Aorta (tissue), 5 donors: ENCODE measurements at places on chromosomes 11 and 22. TPM values are rescaled to one million over a fixed set of nuclear protein-coding genes. Genes with fewer than 3 reads are reported as not detected.

DNA sequence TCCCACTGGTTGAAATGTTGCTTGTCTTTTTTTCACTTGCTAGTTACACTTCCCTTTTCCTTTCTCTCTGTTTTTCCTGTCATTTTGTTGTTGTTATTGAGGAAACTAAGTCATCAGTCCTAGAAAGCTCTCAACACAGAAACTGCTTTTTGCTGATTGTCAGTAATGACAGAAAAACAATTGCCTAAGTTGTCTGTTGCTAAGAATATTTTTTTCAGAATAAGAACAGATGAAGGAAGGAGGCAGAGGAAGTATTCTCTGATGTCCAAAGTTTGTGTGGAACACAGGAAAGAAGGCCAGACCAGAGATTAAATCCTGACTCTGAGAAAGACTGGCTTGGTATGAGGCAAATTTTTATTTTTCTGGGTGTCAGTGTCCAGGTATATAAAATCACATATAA, 163.3 kb downstream of the CASP12 start:
- DNase-seq = no peak
- H3K27ac ChIP-seq = no peak overlapping the region
- H3K4me1 ChIP-seq = no peaks in the 10 kb centered on the region

GRCh38 chr11:69908511-69909220, 89.5 kb upstream of the FGF3 start:
- no peaks in the 10 kb centered on the region for H3K4me1 ChIP-seq
- H3K4me3 ChIP-seq = no peak overlapping the region
- H3K36me3 ChIP-seq = no peaks in the 10 kb centered on the region
- H3K27ac ChIP-seq = no peak overlapping the region
- peak; percentile 32 for DNase-seq

DNA sequence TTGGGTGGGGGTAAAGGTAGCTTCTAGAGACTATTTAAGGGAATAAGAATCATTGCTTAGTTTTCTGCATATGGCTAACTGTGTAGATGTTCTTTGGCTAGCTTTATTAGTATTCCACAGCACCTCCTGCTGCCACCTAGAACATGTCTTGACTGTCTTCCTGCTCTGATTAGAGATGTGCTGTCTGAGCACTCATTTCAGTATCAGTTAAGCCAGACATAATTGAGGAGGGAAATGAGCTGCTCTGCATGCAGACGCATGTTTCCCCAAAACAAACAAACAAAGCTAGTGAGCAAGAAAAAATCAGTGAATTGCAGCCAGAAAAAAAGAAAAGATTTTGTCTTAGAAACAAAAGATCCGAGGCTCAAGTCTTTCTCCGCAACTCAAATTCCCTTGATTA, 402.2 kb downstream of the AASDHPPT start:
- H3K27ac ChIP-seq = no peak overlapping the region
- no peak overlapping the region for H3K4me3 ChIP-seq
- DNase-seq = no peak
- no peaks in the 10 kb centered on the region for H3K36me3 ChIP-seq

DNA sequence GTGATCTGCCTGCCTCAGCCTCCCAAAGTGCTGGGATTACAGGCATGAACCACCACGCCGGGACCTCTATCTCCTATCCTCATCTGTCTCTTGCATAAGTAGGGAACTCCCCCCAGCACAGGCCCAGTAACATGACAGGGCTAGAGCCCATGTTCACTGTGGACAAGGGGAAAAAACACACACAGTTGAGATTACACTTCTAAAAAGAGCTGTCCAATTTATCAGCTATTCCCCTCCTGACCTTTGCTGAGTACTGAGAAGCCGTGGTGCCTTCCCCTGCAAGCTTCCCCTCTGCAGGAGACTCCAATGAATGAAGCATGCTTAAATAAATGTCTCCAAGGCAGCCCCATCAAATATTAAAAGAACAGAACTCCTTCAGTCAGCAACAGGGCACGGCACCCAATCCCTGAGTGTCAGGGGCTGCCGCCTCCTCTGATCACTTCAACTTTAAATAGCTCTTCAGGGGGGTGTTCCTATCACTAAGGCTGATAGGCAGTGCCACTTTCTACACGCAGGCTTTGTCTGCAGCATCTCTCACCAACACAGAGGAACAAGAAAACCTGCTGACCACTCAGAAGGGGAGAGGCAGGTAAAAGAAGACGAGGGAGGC, 385.5 kb downstream of the OPCML start:
- H3K27ac ChIP-seq = no peak overlapping the region
- no peaks in the 10 kb centered on the region for H3K36me3 ChIP-seq
- H3K4me3 ChIP-seq = no peak overlapping the region
- H3K27me3 ChIP-seq = no peaks in the 10 kb centered on the region
- H3K4me1 ChIP-seq = no peaks in the 10 kb centered on the region

DNA sequence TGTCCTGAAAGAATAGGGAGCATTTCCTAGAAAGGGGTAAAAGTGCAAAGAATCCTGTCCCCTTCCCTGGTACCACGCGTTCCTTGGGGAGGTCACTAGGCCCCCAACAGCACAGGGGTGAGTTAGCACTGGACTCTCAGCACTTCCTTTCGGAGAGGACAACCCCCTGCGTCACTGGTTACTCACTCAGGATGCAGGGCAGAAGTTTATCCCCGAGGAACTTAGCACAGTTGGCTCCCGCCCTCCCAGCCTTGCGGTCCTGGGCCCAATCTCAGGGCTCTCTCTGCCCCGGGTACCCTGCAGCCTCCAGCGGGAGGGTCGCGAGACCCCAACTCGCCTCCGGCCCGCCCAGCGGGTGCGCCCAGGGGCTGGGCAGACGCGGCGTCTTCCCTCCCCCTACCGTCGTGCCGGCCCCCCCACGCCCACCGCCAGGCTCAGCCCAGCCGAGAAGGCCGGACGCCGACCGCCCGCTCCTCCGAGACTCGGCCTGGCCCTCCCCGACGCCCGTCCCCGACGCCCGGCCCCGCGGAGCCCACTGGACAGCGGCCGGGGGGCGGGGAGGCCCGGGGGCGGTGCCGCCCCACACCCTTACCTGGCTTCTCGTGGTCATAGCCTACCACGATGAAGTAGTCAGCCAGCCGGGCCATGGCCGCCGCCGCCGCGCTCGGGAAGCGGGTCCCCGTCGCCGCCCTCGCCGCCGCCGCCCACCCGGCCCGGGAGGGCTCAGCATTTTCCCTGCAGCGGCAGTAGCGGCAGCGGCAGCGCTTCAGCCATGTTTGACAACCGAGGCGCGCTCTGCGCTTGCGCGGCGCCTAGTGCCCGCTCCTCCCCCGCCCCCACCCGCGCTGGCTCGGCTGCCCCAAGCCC, at the start of gene SBF2:
Gene SBF2 (minus strand): TSS at position 797 of the 867 bp plus-strand sequence. CDS start 150 bp downstream, at position 647.
- no peaks in the 10 kb centered on the region for H3K27me3 ChIP-seq
- H3K4me3 ChIP-seq = peak within 1 kb of the TSS; percentile 92
- no peaks in the 10 kb centered on the region for H3K4me1 ChIP-seq
- DNase-seq = peak; percentile 96
- H3K36me3 ChIP-seq = no peaks in the 10 kb centered on the region
- no peak within 1 kb of the TSS for H3K27ac ChIP-seq

GRCh38 chr22:44181033-44181911, 547 bp downstream of the PARVG start:
- no peaks in the 10 kb centered on the region for H3K36me3 ChIP-seq
- no peaks in the 10 kb centered on the region for H3K27me3 ChIP-seq
- H3K4me3 ChIP-seq = no peak overlapping the region
- no peaks in the 10 kb centered on the region for H3K4me1 ChIP-seq
- DNase-seq = peak; percentile 79

- H3K36me3 ChIP-seq = peaks cover 11% of the 10 kb centered on the region
- H3K4me3 ChIP-seq = no peak overlapping the region
- no peak for DNase-seq
Observed at GRCh38 chr22:25990940-25991339, 178.3 kb upstream of the SEZ6L start.

DNA sequence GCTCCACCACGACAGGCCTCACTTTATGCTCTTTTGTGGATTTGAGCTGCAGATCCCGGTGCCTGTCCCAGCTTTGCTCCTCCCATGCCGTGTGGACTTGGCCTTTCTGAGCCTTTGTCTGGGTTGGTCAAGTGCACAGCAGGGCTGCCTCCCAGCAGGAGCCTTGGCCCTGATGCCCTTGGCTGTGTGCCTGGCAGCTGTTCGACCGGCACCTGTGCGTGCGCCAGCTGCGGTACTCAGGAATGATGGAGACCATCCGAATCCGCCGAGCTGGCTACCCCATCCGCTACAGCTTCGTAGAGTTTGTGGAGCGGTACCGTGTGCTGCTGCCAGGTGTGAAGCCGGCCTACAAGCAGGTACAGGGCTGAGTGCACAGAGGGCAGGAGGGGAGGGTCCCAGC, 46.5 kb downstream of the MYO7A start:
- no peak overlapping the region for H3K4me3 ChIP-seq
- H3K4me1 ChIP-seq = no peaks in the 10 kb centered on the region
- no peak for DNase-seq
- no peaks in the 10 kb centered on the region for H3K36me3 ChIP-seq

DNA sequence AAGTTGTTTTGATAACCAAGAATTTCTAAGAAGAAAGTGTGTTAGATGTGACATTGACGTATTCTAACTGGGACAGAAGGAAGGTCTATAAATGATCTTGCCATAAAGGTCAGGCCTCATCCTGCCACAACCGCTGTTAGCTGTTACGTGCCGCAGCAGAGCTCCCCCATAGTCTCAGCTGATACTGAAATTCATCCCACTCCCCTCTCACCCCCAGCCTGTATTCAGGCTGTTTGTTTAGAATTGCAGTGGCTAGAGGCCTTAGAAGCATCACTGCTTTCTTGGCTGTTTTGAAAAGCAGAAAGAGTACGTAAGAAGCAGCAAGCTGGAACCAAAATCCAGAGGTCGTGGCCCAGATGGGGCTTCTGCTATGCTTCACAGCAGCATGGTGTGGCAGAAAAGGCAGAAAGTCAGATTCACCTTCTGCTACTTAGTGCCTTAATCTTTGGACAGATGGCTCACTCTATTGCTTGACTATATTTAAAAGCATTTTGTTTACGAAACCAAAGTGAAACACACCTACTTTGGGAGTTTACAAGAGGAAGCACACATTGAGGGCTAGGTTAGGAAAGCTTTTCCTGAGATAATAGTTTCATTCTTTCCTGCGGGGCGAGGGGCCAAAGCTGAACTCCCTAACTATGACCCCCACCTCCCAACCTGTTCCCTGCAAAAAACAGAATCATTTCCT, 950 bp upstream of the LAYN start:
- H3K27ac ChIP-seq = no peak overlapping the region
- H3K4me1 ChIP-seq = no peaks in the 10 kb centered on the region
- no peaks in the 10 kb centered on the region for H3K27me3 ChIP-seq
- H3K36me3 ChIP-seq = peaks cover 1% of the 10 kb centered on the region
- DNase-seq = no peak

- DNase-seq = no peak
- H3K36me3 ChIP-seq = no peaks in the 10 kb centered on the region
- no peaks in the 10 kb centered on the region for H3K4me1 ChIP-seq
Observed at GRCh38 chr22:36873614-36874308, 13.0 kb downstream of the NCF4 start.

DNA sequence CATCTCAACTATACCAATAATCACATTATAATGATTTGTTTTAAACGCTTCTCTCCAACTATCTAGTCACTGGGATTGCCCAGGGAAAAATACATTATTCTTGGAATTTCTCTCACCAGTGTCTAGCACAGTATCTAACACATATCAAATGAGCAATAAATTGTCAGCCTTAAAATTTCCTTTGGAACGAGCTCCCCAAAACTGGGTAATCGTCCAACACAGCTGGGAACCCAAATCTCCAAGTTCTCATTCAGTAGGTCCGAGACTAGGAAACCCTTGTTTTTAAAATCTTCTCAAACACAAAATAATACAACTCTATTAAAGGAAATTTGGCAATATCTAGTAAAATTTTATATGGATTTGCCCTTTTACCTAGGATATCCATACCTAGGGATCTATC, 327.8 kb upstream of the ARHGAP42 start:
- H3K4me3 ChIP-seq = no peak overlapping the region
- no peaks in the 10 kb centered on the region for H3K36me3 ChIP-seq
- no peaks in the 10 kb centered on the region for H3K4me1 ChIP-seq
- no peak overlapping the region for H3K27ac ChIP-seq
- DNase-seq = no peak
- no peaks in the 10 kb centered on the region for H3K27me3 ChIP-seq

GRCh38 chr11:120578596-120579154, 67.1 kb downstream of the GRIK4 start:
- no peak overlapping the region for H3K4me3 ChIP-seq
- H3K27ac ChIP-seq = no peak overlapping the region
- DNase-seq = no peak
- H3K4me1 ChIP-seq = no peaks in the 10 kb centered on the region

DNA sequence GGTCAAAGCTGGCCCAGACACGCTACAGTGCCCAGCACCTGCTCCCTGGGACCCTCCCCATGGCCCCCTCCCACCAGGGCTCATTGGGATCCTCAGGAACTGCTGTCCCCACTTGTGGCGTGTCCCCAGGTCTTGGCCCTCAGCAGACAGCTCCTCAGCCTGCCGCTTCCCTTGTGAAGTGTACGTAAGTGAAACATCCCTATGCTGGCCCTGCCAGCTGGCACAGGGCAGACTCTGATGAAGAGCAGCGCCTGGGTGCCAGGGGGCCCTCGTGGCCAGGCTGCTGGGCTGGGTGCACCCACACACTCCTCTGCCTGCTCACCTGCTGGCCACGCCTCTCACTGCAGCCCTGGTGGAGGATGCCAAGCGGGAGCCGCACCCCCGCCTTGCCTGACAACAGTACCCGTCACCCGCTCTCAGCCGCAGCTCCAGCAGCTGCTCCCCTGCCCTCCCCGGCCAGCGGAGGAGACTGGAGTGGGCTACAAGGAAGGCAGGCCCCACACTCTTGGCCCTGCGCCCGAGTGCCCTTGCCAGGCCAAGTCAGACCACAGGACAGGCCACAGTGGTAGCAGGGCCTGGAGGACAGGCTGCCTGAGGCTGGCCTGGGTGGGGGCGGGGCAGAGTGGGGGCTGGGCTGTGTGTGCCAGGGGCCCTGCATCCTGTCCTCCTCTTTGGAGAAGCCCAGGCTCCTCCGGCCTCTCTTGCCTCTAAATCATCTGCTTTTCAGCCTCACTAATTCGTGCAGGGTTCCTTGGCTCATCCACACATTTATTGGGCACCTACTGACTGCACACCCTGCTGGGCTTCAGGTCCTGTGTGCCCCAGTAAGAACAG, 39.5 kb downstream of the IGF2 start:
- DNase-seq = peak; percentile 70
- no peak overlapping the region for H3K27ac ChIP-seq
- no peaks in the 10 kb centered on the region for H3K36me3 ChIP-seq
- H3K4me1 ChIP-seq = no peaks in the 10 kb centered on the region

Gene XKR3
- not detected for total RNA-seq

Gene PATL1
- 29.6 TPM for total RNA-seq

Gene MRPL21
- total RNA-seq = 37.0 TPM

Gene PTGDR2
- total RNA-seq = 0.21 TPM

Gene MPZL2
- total RNA-seq = 63.2 TPM

Gene LRRC32
- total RNA-seq = 174 TPM

Gene CHST1
- total RNA-seq = 11.0 TPM

Gene HEPHL1
- not detected for total RNA-seq

Gene RAG2
- total RNA-seq = not detected

Gene A4GALT
- 72.3 TPM for total RNA-seq

Gene SCGB1A1
- not detected for total RNA-seq

Gene UPK3A
- total RNA-seq = not detected

Gene TYR
- not detected for total RNA-seq
